Activated CD4-positive, alpha-beta T cell treated with anti-CD3 and anti-CD28 coated beads, Interleukin-2, amount 50 U/mL, for 1 hour (primary cell): ENCODE measurements at places on chromosomes 16 and 17.

- no peak for DNase-seq
These were observed at the start of gene CD300H for GRCh38 chr17:74567397-74567796. Gene CD300H, minus strand, starts transcription at chr17:74567509.

DNA sequence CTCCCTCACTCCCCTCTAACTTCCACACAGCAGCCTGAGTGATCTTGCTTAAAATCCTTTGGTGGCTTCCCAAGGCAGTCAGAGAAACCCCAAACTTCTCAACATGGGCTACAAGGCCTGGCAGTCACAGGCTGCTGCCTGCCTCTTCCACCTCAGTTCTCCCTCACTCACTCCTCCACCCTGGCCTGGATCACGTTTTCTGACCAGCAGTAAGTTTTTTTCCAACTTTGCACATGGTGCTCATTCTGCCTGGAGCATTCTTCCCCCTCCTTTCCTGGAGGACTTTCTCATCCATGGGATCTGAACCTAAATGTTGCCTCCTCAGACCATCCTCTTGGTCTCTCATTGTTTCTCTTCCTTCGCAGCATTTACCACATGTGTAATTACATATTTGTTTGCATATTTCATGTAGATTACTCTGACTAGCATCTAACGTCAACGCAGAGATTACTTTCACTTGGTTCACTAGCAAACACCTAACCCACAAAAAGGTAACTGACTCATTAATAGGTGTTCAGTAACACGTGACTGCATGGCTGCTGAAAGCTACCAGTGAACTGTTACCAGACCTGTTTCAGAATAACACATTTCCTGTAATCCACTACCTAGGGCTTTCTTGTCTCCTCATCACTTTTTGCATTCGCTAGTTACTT, 17.1 kb downstream of the GNA13 start:
- peak; percentile 47 for DNase-seq

DNA sequence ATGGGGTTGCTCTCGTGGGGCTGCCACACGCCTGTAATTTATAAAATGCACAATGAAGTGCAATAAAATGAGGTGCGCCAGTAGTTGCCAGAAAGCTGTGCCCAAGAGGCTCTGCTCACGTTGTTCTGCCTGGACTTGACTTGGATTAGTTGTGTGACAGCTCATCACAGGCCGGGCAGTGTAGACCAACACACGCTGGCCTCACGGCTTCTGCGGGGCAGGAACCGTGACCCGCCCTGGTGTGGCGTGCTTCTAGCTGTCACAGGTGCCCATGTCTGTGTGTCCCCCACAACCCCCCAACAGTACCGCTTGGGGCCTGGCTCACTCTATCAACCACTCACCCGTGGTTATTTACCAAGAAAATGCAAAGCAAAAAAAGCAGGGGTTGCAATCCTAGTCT, 112.2 kb upstream of the ZNF750 start:
- no peak for DNase-seq

DNA sequence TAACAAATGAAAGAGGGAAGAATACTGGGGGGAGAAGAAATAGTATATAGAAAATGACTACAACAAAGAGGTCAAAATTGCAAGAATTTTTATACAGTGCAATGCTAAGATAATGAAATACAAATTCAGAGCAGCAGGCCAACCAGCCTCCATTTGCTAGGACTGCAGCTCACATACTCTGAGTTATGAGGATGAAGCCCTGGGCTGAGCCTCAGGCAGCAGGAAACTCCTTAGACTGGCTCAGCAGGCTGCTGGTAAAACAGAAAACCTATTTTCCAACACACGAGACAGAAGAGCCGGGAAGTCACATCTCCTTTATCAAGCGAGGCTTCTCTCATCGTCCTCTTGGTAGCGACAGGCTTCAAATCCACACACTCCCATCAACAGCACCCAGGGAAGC, 296.5 kb downstream of the SLC39A11 start:
- no peak for DNase-seq

GRCh38 chr16:12323007-12323758, 346.6 kb downstream of the SNX29 start:
- no peak for DNase-seq

- no peak for DNase-seq
These were observed 336.8 kb downstream of the SHISA9 start for GRCh38 chr16:13238182-13238581.

- DNase-seq: peak; percentile 35
These were observed 3.1 kb upstream of the HOXB2 start for GRCh38 chr17:48547808-48548522.
